ENCODE measurements at places on chromosomes 7 and 10.

- no peak for DNase-seq
These were observed 52.8 kb upstream of the SEC61G start for GRCh38 chr7:54811846-54812254.

GRCh38 chr7:151430391-151431205, 9.3 kb downstream of the CRYGN start:
- no peak for DNase-seq

GRCh38 chr10:33815776-33816175, 481.3 kb upstream of the NRP1 start:
- no peak for DNase-seq

- no peak for DNase-seq
These were observed 18.8 kb downstream of the NEBL start for GRCh38 chr10:20877986-20878983.

GRCh38 chr7:41731493-41732435, 28.9 kb upstream of the INHBA start:
- DNase-seq = no peak

DNA sequence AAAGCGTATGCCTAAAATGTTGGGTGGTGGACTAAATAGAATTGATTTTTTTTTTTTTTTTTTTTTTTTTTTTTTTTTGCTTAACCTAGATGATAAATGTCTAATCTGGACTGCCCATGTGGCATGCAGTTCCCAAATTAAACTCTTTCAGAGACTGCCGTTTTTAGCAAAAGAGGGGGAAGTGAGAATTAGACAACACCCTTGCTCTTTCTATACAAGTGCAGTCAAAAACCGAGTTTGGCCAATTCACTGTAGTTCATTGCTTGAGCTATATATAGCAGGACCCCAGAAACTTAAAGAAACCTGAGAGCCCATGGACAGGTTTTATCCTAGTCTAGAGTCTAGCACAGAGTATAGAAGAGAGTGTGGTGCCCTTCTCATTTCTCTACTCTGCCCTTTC, 141.9 kb downstream of the GRM3 start:
- no peak for DNase-seq

- DNase-seq = no peak
These were observed 54.9 kb downstream of the KCNH2 start for GRCh38 chr7:150923196-150923595.

- no peak for DNase-seq
These were observed 21.3 kb downstream of the SRPK2 start for GRCh38 chr7:105367458-105367857.

DNA sequence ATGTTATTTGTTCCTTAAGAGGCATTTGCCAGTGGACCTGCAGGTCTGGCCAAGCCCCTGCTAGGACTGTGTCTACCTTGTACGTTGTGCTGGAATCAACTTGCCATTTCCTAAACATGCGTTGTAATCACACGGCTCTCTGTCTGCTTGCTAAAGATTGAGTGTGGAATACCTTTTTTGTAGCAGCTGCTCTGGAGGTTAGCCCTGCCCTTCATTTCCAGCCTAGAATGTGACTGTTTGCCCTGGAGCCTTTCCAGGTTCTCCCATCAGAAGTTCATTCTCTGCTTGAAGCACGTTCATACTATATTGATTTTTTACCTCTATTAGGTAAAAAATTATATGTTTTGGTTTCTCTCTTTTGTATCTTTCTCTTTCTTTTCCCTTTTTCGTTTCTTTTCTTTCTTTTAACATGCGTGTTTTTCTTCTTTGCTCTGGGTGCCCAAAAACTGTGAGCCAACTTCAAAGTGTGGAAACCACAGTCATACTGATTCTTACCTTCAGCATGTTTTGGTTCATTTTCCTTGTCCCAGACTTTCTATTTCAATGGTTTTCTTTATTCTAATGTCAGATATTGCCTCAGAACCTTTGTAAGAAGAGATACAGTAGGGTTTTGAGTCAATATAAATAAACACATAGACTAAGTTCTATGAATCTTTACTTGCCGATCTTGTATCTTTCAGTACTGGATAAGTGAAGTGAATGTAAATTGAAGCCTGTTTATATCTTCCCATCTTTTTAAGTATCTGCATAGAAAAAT, 111.9 kb upstream of the RPA3 start:
- DNase-seq = no peak

GRCh38 chr10:42623929-42624328, 14.4 kb downstream of the ZNF33B start:
- no peak for DNase-seq

GRCh38 chr7:100723732-100724275, 3.5 kb downstream of the EPO start:
- no peak for DNase-seq

DNA sequence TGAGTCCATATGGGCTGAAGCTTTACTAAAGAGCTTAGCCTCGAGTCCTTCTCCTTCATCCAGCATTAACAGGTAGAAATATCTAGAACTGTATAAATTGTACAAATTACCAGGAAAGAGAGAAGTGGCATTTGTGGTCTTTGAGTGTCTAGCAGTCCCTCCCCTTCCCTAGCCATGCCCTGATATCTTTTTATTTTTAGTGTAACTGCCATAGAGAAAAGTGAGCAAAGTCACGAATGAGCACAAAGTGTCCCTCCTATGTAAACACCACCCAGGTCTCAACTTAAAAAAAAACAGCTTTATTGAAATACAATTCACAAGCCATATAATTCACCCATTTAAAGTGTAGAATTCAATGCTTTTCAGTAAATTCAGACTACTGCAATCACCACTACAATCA, 339.0 kb upstream of the ZMIZ1 start:
- DNase-seq = no peak

DNA sequence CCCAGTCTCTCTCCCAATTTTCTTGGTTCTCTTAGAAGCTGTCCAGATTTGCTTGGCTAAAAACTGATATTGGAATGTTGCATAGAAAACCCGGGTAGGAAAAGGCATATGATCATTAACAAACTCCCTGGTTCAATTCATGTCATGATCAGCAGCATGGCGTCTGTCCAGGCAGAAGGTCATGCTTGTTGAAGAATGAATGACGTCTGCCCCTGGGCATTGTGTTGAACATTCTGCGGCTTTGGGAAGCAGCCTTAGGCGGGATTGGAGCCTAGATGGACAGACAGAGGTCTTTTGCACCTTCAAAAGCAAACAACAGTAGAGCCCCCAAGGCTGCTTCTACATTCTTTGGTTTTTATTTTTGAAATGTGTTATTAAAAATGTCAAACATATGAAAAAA, 7.7 kb upstream of the MINDY3 start:
- no peak for DNase-seq

- no peak for DNase-seq
These were observed 59.2 kb downstream of the SLC13A1 start for GRCh38 chr7:123140561-123140960.
